ENCODE measurements at places on chromosomes 16 and 17. TPM values are rescaled to one million over a fixed set of nuclear protein-coding genes. Genes with fewer than 3 reads are reported as not detected.

CCR7 gene
- total RNA-seq = not detected

- DNase-seq = peak; percentile 20
- H3K4me1 ChIP-seq = peaks cover 13% of the 10 kb centered on the region
- H3K27ac ChIP-seq = no peak overlapping the region
- H3K4me3 ChIP-seq = peak overlapping the region; percentile 74
Measured at GRCh38 chr17:13114601-13115031, 96.8 kb upstream of the ELAC2 start.

DNA sequence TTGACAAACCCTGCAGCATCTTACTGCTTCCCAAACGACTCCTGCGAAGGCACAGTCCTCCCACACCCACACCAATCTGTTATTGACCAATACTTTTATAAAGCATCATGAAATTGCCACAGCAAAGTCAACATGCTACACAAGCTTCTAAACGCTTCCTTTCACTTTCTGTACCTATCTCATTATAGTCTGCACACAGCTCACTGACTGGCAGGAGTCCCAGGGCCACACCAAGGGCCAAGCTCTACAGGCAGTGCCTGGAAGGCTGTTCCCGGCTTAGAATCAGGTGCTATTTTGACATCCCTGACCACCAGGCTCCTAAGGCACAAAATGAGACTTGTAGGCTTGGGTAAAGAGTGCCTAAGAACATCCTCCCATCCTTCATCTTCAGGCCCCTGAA, 39.5 kb downstream of the USP7 start:
- no peak for DNase-seq
- no peak overlapping the region for H3K27ac ChIP-seq
- peaks cover 26% of the 10 kb centered on the region for H3K36me3 ChIP-seq
- peaks cover 20% of the 10 kb centered on the region for H3K4me1 ChIP-seq

RDM1 gene
- 0.59 TPM for total RNA-seq

IL4R gene
- total RNA-seq = 22.5 TPM

DNA sequence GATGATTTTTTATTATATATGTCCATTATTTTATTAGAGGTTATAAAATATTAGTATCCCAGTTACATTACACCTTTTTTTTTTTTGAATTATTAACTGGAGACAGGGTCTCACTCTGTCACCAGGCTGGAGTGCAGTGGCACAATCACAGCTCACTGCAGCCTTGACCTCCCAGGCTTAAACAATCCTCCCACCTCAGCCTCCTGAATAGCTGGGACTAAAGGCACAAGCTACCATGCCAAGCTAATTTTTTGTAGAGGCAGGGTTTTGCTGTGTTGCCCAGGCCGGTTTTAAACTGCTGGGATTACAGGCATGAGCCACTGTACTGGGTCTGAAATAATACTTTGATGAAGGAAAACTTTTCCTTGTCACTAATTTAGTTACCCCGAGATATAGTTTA, 63.6 kb downstream of the VMP1 start:
- no peaks in the 10 kb centered on the region for H3K27me3 ChIP-seq
- H3K27ac ChIP-seq = no peak overlapping the region
- no peak for DNase-seq
- H3K4me3 ChIP-seq = no peak overlapping the region
- H3K36me3 ChIP-seq = peaks cover 11% of the 10 kb centered on the region

UTS2R gene
- not detected for total RNA-seq

- H3K27ac ChIP-seq = no peak overlapping the region
- H3K4me1 ChIP-seq = peaks cover 45% of the 10 kb centered on the region
- H3K27me3 ChIP-seq = peaks cover 2% of the 10 kb centered on the region
Measured at GRCh38 chr16:81581107-81581506, 136.5 kb downstream of the CMIP start.

- no peak overlapping the region for H3K27ac ChIP-seq
- H3K4me3 ChIP-seq = no peak overlapping the region
- H3K36me3 ChIP-seq = no peaks in the 10 kb centered on the region
- no peaks in the 10 kb centered on the region for H3K4me1 ChIP-seq
- H3K27me3 ChIP-seq = no peaks in the 10 kb centered on the region
- DNase-seq = no peak
Measured at GRCh38 chr16:49556606-49557446, 183.2 kb downstream of the C16orf78 start.

CCDC144A gene
- 0.31 TPM for total RNA-seq

ACSM2A gene
- total RNA-seq = not detected

CRHR1 gene
- total RNA-seq = not detected

GRCh38 chr16:13378151-13378550, 476.8 kb downstream of the SHISA9 start:
- no peak for DNase-seq
- H3K27ac ChIP-seq = no peak overlapping the region
- no peaks in the 10 kb centered on the region for H3K4me1 ChIP-seq

MT1G gene
- not detected for total RNA-seq

DNA sequence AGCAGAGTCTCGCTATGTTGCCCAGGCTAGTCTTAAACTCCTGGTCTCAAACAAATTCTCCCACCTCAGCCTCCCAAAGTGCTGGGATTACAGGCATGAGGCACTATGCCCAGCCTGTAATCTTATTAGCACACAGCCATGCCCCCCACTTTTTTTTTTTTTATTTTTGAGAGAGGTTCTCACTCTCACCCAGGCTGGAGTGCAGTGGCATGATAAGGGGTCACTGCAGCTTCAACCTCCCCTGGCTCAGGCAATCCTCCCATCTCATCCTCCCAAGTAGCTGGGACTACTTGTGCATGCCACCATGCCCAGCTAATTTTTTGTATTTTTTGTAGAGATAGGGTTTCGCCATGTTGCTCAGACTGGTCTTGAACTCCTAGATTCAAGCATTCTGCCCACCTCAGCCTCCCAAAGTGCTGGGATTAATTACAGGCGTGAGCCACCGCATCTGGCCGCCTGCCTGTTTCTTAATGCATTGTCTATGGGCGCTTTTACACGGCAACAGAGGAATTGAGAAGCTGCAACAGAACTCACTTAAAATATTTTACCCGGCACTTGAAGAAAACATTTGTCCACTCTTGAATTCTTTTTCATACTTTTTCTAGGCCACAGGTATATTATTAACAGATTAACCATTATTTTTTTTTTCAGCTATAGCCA, 8.8 kb upstream of the CEP20 start:
- H3K4me3 ChIP-seq = peak overlapping the region; percentile 73
- peak overlapping the region; percentile 86 for H3K27ac ChIP-seq
- DNase-seq = no peak
- no peaks in the 10 kb centered on the region for H3K36me3 ChIP-seq

GRCh38 chr16:75112734-75113491, 3.7 kb downstream of the LDHD start:
- H3K4me3 ChIP-seq = no peak overlapping the region
- H3K36me3 ChIP-seq = no peaks in the 10 kb centered on the region
- H3K27me3 ChIP-seq = peaks cover 4% of the 10 kb centered on the region
- no peak for DNase-seq
- peaks cover 43% of the 10 kb centered on the region for H3K4me1 ChIP-seq
- no peak overlapping the region for H3K27ac ChIP-seq

GRCh38 chr16:23499801-23500200, 10.5 kb downstream of the GGA2 start:
- no peak for DNase-seq
- H3K4me1 ChIP-seq = peaks cover 20% of the 10 kb centered on the region
- peaks cover 2% of the 10 kb centered on the region for H3K27me3 ChIP-seq
- no peak overlapping the region for H3K4me3 ChIP-seq
- no peak overlapping the region for H3K27ac ChIP-seq
- 0 out of 2 replicates have a peak, but pooled peaks cover 12% of the 10 kb centered on the region for H3K36me3 ChIP-seq

GRCh38 chr16:55779402-55780094, 53.3 kb downstream of the CES1 start:
- H3K27me3 ChIP-seq = peaks cover 3% of the 10 kb centered on the region
- no peaks in the 10 kb centered on the region for H3K4me1 ChIP-seq
- no peak overlapping the region for H3K27ac ChIP-seq
- no peak overlapping the region for H3K4me3 ChIP-seq
- DNase-seq = no peak

GRCh38 chr17:70813355-70813930, 644.1 kb downstream of the KCNJ2 start:
- H3K36me3 ChIP-seq = no peaks in the 10 kb centered on the region
- peak overlapping the region; percentile 5 for H3K4me3 ChIP-seq
- no peaks in the 10 kb centered on the region for H3K27me3 ChIP-seq
- no peak overlapping the region for H3K27ac ChIP-seq

GRCh38 chr16:60907645-60908044, 1128.6 kb downstream of the CDH8 start:
- no peak for DNase-seq
- H3K27ac ChIP-seq = no peak overlapping the region
- no peaks in the 10 kb centered on the region for H3K36me3 ChIP-seq
- H3K4me3 ChIP-seq = no peak overlapping the region
- no peaks in the 10 kb centered on the region for H3K4me1 ChIP-seq

EFCAB5 gene
- 0.18 TPM for total RNA-seq

- peaks cover 31% of the 10 kb centered on the region for H3K36me3 ChIP-seq
- peaks cover 3% of the 10 kb centered on the region for H3K27me3 ChIP-seq
- H3K4me3 ChIP-seq = peak overlapping the region; percentile 96
- peak overlapping the region; percentile 98 for H3K27ac ChIP-seq
- H3K4me1 ChIP-seq = peaks cover 52% of the 10 kb centered on the region
- DNase-seq = peak; percentile 63
Measured at GRCh38 chr16:65122724-65123395, 997 bp upstream of the CDH11 start.

- no peaks in the 10 kb centered on the region for H3K4me1 ChIP-seq
- H3K36me3 ChIP-seq = peaks cover 13% of the 10 kb centered on the region
- DNase-seq = no peak
- no peaks in the 10 kb centered on the region for H3K27me3 ChIP-seq
- no peak overlapping the region for H3K27ac ChIP-seq
Measured at GRCh38 chr17:80917716-80918560, 73.7 kb upstream of the CHMP6 start.

GRCh38 chr17:27463235-27463677, 7.0 kb downstream of the KSR1 start:
- H3K4me1 ChIP-seq = peaks cover 5% of the 10 kb centered on the region
- H3K27me3 ChIP-seq = peaks cover 2% of the 10 kb centered on the region
- no peak for DNase-seq
- no peak overlapping the region for H3K4me3 ChIP-seq
- no peaks in the 10 kb centered on the region for H3K36me3 ChIP-seq

RAB11FIP3 gene
- 37.8 TPM for total RNA-seq

GRCh38 chr17:47305302-47305923, 18.3 kb upstream of the EFCAB13 start:
- peak; percentile 90 for DNase-seq
- H3K27ac ChIP-seq = peak overlapping the region; percentile 2
- H3K36me3 ChIP-seq = peaks cover 10% of the 10 kb centered on the region

CLDN6 gene
- total RNA-seq = 0.18 TPM

- H3K4me3 ChIP-seq = no peak overlapping the region
- no peak for DNase-seq
- peaks cover 27% of the 10 kb centered on the region for H3K4me1 ChIP-seq
- no peaks in the 10 kb centered on the region for H3K27me3 ChIP-seq
Measured at GRCh38 chr17:35876534-35876933, 3.6 kb downstream of the CCL5 start.

DNA sequence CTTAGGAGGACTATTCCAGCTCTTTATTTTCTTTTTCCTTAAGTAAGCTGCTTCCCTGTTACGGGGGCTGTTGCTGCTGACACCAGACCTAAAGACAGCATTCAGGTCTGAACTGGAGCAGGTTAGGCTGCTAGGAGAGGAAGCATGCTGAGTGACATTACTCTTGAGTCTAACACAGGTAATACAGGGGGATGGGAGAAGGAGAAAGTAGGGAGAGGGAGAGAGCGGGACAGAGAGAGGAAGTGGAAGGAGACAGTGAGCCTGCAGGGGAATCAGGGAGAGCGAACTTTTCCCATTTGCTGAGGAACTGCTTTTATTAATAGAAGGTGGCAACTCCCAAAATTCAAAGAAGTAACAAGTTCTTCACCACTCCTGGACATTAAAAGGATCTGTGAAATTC, 130.9 kb downstream of the PARN start:
- no peak overlapping the region for H3K27ac ChIP-seq
- peaks cover 64% of the 10 kb centered on the region for H3K4me1 ChIP-seq
- H3K36me3 ChIP-seq = peaks cover 15% of the 10 kb centered on the region
- no peak overlapping the region for H3K4me3 ChIP-seq
- peaks cover 1% of the 10 kb centered on the region for H3K27me3 ChIP-seq
- DNase-seq = no peak

DNA sequence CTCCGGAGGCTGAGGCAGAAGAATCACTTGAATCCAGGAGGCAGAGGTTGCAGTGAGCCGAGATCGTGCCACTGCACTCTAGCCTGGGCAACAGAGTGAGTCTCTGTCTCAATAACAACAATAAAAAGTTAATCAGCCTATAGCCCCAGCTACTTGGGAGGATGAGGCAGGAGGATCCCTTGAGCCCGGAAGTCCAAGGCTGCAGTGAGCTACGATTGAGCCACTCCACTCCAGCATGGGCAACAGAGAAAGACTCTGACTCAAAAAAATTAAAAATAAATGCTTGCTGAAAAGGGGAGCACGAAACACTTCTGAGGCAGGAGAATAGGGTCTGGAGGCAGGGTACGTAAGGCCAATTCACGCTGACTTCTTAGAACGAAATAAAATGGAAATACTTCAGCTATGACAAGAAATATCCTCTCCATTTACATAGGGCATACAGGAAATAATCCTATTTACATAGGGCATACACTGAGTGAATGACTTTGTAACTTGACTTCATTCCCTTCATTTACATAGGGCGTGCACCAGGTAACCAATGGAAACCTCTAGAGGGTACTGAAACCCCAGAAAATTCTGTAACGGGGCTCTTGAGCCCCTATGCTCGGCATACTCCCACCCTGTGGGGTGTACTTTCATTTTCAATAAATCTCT, 3.2 kb upstream of the PRPSAP1 start:
- DNase-seq = no peak
- H3K4me3 ChIP-seq = no peak overlapping the region
- H3K4me1 ChIP-seq = peaks cover 25% of the 10 kb centered on the region
- H3K27ac ChIP-seq = no peak overlapping the region
- no peaks in the 10 kb centered on the region for H3K36me3 ChIP-seq

- DNase-seq = no peak
- H3K4me3 ChIP-seq = no peak overlapping the region
- peaks cover 41% of the 10 kb centered on the region for H3K4me1 ChIP-seq
- H3K27me3 ChIP-seq = no peaks in the 10 kb centered on the region
- H3K36me3 ChIP-seq = peaks cover 29% of the 10 kb centered on the region
- peak overlapping the region; percentile 1 for H3K27ac ChIP-seq
Measured at GRCh38 chr17:29726715-29727252, 104.1 kb upstream of the CORO6 start.

- H3K27me3 ChIP-seq = no peaks in the 10 kb centered on the region
- H3K4me3 ChIP-seq = no peak overlapping the region
- H3K27ac ChIP-seq = peak overlapping the region; percentile 7
- H3K36me3 ChIP-seq = peaks cover 6% of the 10 kb centered on the region
Measured at GRCh38 chr17:14902803-14903202, 362.3 kb downstream of the PMP22 start.
